ENCODE measurements at places on chromosomes 12 and 14.

DNA sequence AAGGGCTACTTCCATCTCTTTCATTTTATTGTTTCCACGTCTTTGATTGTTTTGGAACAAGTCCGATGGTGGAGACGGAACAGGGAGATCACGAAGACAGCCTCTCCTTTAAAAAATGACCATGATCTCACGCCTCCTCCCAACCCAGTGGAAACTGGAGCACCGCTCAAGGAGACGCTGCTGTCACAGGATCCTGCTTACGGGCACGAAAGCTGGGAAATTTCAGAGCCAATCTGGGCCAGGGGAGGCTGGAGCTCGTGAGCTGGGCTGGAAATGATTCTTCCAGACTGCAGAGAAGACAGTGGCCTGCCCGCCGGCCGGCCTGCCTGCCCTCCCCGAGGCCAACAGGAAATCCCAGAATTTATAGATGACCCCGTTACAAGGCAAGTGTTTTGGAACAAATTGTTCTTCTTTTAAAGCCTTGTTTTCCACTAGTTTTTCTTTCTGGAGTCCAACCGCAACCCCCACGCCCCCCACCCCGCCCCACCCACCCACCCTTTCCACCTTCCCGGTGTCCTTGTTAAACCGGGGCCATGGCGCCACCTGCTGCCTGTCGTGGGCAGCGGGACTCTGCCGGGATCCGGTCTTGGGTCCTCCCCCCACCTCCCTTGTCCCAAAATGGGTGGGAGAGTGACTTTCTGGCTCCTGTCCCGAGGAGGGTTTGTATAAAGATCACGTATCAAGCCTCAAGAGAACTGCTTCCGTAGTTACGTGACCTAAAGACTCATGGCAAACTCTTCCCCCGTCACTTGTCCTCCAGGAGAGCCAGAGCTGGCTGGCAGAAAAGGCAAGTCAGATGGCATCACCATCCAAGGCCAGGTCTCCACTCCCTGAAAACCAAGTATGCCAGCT lies 40.3 kb downstream of the MAP1LC3B2 start:
- DNase-seq = peak; percentile 68

- DNase-seq = no peak
Measured at GRCh38 chr12:22533155-22533554, 11.2 kb downstream of the C2CD5 start.

GRCh38 chr14:104830781-104831180 lies 29.9 kb downstream of the ZBTB42 start:
- DNase-seq = no peak

- DNase-seq = no peak
Measured at GRCh38 chr12:25320123-25321006, 69.6 kb upstream of the KRAS start.

GRCh38 chr12:28780096-28780495 lies 369.0 kb upstream of the FAR2 start:
- peak; percentile 88 for DNase-seq
